ENCODE measurements at places on chromosomes 12 and 14.

DNA sequence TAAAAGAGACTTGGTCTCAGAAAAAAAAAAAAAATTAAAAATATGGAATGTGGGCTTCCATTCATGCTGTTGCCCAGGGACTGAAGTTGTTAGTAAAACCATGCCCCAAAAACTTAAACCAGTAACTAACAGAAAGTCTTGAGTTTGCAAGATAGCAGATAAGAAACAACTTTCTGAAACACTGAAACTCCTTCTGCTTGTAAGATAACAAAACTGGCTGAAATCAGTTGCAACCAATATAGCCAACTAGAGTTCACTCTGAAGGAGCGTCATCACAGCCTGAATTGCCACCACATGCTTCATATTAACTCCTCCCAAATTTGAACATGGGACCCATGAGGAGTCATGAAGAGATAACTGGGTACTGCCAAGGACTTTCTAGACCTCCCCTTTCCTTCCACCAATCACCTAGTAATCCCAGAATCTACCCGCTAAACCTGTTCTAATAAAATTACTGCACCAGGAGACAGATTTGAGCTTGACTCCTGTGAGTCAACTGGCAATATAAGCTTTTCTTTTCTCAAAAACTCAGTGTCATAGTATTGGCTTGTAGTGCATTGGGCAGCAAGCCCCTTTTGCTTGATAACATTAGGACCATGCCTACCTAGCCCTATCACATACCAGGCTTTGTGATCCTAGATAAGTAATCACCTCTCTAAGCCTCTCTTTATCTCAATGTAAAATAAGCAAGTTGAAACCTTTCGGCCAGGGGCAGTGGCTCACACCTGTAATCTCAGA, 53.6 kb downstream of the R3HDM2 start:
- DNase-seq: no peak

- no peak for DNase-seq
These were observed 425.8 kb downstream of the RAD51B start for GRCh38 chr14:68245146-68246073.

DNA sequence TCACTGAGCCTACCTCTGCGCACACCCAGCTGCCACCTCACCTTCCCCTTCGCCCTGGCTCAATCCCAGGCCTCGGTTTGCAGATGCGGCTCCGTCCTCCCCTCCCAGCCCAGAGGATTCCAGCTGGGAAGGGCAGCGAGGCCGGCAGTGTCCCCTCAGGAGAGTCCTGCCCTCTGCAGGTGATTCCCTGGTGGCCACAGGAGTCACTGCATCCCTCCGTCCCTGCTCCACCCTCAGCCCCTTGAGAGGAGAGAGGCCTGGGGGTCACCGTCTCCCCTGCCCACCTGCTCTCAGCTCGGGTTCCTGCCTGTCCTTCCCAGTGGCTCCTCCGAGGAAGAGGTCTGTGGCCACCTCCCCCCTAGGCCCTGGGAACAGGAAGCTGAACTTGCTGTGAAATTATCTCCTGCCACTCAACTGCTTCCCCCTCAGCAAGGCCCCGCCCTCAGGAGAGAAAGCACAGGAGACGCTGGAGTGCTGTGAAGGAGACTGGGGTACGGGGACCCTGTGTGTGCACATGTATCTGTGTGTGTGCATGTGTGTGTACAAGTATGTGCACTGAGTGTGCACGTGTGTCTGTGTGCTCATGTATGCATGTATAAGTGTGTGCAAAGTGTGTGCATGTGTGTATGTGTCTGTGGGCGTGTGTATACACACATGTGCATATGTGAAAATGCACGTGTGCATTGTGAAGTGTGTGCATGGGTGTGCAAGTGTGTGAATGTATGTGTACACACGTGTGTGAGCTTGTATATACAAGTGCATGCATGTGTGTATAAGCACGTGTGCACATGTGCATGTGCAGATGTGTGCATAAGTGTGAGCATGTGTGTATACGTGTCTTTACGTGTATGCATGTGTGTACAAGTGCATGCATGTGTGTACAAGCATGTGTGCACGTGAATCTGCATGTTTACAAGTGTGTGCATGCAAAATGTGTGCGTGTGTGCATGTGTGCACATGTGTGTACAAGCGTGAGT, 13.2 kb upstream of the GALNT9 start:
- DNase-seq: no peak

GRCh38 chr14:100767788-100768536, 41.3 kb downstream of the DLK1 start:
- no peak for DNase-seq

DNA sequence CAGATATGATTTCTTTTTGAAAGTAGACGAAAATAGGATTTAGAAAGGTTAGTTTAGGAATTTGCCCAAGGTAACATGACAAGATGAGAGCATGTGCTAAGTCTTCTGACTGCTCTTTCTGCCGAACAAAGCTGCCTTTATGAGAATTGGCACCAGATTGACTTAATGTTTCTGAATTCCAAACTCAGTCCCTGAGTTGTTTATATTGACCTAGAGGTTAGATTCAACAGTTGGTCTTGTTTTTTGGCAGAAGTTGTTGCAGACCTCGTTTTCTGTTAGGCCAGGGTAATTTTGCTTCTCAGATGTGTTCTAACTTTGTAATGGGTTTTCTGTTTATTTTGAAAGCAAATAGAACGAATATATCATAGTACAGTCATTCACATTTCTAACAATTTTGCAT, 61.5 kb upstream of the LRTM2 start:
- no peak for DNase-seq

- no peak for DNase-seq
These were observed 14.7 kb downstream of the MYL6 start for GRCh38 chr12:56172839-56173238.

- DNase-seq: no peak
These were observed 119.5 kb upstream of the RGS6 start for GRCh38 chr14:71812693-71813092.
